Activated CD4-positive, alpha-beta T cell treated with anti-CD3 and anti-CD28 coated beads, Interleukin-10, Interleukin-2, amounts not matched to agents 100 ng/mL and 50 ng/mL, durations not matched to agents 16 hours and 8 hours (primary cell): ENCODE measurements at places on chromosomes 6 and 20.
A peak's percentile ranks its signal among the peaks of the same experiment; 100 is the strongest.

DNA sequence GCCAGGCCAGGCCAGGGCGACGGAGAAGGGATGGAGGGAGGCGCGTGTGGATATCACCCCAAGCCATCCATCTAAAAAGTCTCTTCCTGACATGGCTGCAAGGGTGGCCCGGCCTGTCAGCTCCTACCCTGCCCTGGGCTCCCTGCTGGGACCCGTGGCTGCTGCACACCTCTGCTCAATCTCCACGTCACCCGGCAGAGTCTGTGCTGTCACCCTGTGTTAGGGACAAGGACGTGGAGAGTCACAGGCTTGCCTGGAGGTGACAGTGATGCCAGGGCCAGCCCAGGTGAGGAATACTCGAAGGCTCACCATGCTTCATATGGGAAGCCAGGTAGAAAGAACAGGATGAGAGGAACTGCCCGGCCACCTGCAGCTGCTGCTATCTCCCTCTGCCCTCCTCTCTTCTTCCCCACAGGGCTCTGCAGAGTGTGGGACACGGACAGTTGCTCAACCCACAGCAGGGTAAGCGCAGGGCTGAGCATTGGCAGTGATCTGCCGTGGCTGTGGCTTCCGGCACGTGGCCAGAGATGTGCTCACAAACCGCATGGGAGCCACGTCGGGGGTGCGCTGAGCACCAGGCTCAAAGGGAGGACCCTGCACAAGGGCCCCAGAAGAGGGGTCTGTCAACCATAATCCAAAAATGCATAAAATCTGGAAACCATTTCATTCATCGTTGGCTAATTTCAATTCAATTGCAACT is 214.3 kb downstream of the DLL1 start:
- DNase-seq, result no peak

- DNase-seq, result peak; percentile 8
Measured at GRCh38 chr6:88165844-88166492, at the start of gene CNR1. Gene CNR1, minus strand, starts transcription at chr6:88166347. Its CDS starts 21,073 bp downstream, at chr6:88145274.

DNA sequence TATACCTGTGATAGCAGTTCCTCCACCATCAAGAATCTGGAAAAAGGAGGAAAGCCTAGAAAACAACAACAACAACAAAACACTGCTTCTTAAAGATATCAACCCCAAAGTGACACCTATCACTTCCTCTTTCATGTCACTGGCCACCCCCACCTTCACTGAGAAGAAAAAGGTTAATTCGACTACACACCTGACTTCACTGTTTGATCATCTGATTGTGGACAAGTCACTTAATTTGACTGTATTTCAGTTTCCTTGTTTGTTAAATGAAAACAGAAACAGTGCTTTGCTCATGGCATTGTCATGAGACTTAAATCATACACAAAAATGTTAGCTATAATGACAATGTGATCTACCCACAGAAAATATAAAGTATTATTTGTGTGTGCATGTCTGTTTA is 280.6 kb upstream of the SULF2 start:
- DNase-seq, result no peak

DNA sequence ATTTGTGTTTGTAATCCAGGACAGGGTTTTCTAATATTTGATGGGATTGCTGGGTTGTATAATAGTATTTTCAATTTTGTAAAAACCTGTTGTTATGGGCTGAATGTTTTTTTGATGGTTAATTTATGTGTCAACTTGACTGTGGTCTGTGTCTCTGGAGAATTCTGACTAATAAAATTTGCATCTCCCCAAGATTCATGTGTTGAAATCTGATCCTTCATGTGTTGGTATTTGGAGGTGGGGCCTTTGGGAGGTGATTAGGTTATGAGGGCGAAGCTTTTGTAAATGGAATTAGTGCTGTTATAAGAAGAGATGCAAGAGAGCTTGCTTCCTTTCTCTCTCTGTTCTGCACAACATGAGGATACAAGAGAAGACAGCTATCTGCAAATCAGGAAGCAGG is 48.7 kb upstream of the SAMD5 start:
- DNase-seq, result no peak

DNA sequence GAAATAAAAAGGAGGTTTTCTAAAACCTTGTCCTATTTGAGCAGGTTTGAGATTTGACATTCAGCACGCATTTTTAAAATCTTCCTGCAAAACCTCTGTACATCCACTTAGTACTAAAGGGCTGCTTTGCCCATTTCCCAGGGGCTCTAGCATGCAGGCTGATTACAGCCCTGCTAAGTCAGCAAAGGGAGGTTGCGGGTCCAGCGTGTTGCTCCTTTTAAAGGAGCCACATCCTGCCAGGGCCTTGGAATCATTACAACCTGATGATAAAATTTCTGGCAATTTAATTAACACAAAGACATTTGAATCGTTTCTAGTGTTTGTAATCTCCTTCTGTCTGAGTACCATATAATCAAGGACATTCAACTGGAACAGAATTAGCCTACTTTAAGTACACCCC is 455.1 kb upstream of the CITED2 start:
- no peak for DNase-seq

- no peak for DNase-seq
Measured at GRCh38 chr6:138387577-138388368, 10.1 kb downstream of the SMIM28 start.

DNA sequence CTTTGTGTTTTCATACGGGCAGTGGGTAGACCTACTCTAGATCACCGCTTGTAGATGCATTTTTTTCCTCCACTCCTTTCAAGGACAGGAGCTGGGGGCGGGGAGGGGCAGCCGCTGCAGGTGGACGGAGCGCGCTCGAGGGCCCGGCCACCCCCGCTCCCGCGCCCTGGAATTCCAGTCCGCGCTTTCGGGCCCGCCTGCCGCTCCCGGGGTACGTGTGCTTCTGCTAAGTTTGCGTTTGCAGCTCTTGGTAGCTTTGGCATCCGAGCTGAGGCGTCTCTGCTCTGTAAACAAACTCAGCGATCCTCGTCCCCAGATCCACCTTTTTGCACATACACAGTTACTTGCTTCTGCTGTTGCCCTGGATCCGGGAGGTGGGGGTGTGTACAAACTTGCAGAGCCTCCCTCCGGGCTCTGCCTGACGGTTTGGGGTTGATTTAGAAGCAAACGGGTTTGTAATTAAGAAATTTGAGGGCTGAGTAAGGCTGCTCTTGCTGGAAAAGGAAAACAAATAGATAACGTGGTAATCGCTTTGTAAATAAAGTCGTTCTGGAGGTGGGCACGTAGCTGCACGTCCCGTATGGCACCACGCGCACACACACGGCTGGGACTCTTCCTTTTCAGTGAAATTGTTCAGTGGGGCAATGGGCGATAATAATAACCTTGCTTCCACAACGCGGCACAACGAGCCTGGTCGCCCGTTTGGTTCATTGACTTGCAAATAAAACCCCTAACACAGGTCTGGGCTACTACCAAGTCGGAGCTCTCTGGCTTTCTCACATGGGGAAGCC is 973 bp upstream of the CITED2 start:
- DNase-seq, result peak; percentile 90

- no peak for DNase-seq
Measured at GRCh38 chr6:157592541-157592940, 211.6 kb downstream of the ZDHHC14 start.

- no peak for DNase-seq
Measured at GRCh38 chr6:29656157-29656556, 735 bp upstream of the MOG start.

DNA sequence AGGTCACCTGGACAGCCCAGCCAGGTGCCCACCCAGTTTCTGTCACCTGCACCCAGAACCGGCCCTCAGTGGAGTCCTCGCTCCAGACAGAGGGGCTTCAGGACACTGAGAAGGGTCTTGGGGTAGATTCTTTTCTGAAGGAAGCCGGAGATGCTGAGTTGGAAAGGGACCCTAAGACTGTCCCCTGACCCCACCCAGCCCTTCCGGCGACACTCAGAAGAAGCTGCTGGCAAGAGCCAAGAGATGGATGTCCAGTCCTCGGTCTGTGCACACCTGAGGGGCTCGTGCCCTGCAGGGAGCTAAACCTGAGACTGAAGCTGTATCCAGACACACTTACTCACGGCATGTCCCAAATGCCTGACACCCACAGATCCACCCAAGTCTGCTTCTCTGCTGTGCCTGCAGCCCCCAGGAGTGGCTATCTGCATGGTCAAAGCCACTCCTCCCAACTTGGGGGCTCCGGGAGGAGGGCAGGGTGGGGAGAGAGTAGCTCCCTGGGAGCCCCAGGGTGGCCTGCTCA is 20.2 kb downstream of the NTSR1 start:
- DNase-seq, result no peak

GRCh38 chr6:30806581-30807183 is 62.3 kb upstream of the IER3 start:
- no peak for DNase-seq

- no peak for DNase-seq
Measured at GRCh38 chr6:68196645-68197044, 438.4 kb upstream of the ADGRB3 start.

GRCh38 chr6:11604215-11604614 is 66.7 kb downstream of the TMEM170B start:
- no peak for DNase-seq

GRCh38 chr20:50020288-50020687 is 37.5 kb downstream of the SNAI1 start:
- DNase-seq, result peak; percentile 46

DNA sequence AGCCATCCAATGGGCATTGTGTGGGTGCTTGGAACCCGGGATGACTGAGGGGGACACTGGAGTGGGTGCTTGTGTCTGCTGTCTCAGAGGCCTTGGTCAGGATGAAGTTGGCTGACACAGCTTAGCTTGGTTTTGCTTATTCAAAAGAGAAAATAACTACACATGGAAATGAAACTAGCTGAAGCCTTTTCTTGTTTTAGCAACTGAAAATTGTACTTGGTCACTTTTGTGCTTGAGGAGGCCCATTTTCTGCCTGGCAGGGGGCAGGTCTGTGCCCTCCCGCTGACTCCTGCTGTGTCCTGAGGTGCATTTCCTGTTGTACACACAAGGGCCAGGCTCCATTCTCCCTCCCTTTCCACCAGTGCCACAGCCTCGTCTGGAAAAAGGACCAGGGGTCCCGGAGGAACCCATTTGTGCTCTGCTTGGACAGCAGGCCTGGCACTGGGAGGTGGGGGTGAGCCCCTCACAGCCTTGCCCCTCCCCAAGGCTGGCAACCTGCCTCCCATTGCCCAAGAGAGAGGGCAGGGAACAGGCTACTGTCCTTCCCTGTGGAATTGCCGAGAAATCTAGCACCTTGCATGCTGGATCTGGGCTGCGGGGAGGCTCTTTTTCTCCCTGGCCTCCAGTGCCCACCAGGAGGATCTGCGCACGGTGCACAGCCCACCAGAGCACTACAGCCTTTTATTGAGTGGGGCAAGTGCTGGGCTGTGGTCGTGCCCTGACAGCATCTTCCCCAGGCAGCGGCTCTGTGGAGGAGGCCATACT is 49.4 kb downstream of the PYGB start:
- DNase-seq, result no peak

- DNase-seq, result no peak
Measured at GRCh38 chr20:1934721-1935573, 39.7 kb downstream of the SIRPA start.

DNA sequence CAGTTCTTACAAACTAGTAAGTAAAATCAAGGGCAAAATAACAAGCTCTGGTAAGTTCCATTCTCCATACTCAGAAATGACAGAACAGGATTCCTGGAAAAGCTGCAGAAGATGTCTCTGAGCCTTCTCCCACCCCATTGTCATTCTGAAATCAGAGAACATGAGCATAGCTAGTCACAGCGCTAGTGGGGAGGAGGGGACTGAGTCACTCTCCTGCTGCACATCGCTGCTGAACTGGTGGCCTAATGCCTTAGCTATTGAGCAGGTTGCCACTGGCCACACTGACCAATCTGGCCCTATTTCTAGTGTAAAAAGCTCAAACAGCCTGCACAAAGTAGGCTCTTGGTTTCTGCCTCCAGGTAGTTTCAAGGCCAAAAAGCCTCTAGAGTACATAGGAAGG is 26.1 kb upstream of the RIPPLY2 start:
- DNase-seq, result peak; percentile 10

DNA sequence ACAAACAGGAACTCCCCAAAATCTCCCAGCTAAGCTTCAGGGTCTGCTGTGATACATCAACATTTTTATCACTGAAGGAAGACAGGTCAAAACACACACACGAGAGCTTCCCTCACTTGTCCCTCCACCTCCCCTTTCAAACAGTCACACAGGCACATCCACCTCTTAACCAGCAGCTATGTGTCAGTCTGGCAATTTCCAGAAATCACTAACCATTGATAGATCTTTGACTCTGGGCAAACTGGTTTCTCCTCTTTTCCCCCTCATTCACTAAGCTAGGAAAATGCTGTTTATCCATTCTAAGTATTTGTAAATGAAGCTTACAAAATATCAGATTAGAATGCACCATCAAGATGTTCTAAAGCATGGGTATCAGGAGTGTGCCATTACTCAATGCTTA is 87.8 kb downstream of the DCDC2 start:
- no peak for DNase-seq

- no peak for DNase-seq
Measured at GRCh38 chr6:165227644-165228329, 81.6 kb downstream of the C6orf118 start.

DNA sequence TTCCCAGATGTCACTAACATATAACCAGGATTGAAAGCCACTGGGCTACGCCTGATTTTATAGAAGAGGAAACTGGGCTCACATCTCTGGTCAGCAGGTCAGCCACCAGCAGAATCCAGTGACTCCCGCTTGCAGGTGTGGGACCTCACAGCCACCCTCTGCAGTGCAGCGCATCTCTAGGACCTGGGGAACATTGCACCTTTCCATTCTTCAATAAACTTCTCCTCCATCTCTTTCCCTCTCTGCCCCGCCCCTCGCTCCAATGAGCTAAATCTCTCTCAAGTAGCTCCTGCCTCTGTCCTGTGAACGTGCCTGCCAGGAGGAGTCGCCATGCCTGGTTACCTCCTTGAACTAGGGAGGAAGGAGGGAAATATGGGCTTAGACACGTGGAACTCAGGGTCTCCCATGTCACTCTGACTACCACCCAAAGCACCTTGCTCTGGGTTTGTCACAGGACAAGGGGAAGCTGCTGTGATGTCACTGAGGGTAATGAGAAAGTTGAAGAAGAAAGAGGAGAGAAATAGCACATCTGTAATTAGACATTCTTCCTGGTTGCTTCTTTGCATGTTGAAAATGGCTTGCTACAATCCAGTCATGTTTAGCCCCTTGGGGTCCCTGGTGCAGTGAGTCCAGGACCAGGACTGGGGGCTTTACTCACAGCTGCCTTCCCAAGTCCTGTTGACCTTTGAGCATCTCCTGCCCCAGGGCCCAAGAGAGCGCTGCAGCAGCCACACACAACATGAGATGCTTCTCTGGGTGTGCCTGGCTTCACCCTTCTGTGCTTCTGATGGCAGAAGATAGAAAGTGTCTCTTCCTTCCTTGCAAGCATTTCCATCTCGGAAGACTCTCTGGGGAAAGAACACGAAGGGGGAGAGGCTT is 469.4 kb downstream of the PREX1 start:
- no peak for DNase-seq

- DNase-seq, result peak; percentile 16
Measured at GRCh38 chr6:170522565-170523183, 30.4 kb downstream of the PSMB1 start.
